Suprapubic skin (tissue), 4 donors: ENCODE measurements at places on chromosomes 6 and 20. TPM values are rescaled to one million over a fixed set of nuclear protein-coding genes. Genes with fewer than 3 reads are reported as not detected.

DNA sequence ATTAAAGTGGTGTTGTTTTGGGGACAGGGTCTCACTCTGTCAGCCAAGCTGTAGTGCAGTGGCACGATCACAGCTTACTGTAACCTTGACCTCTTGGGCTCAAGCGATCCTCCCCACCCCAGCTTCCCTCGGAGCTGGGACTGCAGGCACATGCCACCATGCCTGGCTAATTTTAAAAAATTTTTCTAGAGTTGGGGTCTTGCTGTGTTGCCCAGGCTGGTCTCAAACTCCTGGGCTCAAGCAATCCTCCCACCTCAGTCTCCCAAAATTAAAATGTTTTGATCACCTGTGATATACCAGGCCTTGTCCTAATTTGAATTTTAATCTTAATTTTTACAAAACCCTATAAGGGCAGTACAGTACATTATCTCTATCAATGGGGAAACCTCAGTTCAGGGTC lies 25.5 kb downstream of the ACOT13 start:
- no peak overlapping the region for H3K4me3 ChIP-seq
- H3K4me1 ChIP-seq, result peaks cover 6% of the 10 kb centered on the region
- H3K27me3 ChIP-seq, result no peaks in the 10 kb centered on the region
- H3K36me3 ChIP-seq, result no peaks in the 10 kb centered on the region
- DNase-seq, result no peak

GRCh38 chr20:18727032-18727508 lies 86.5 kb upstream of the SCP2D1 start:
- H3K4me3 ChIP-seq, result no peak overlapping the region
- no peaks in the 10 kb centered on the region for H3K36me3 ChIP-seq
- no peaks in the 10 kb centered on the region for H3K27me3 ChIP-seq
- no peak overlapping the region for H3K27ac ChIP-seq
- peaks cover 7% of the 10 kb centered on the region for H3K4me1 ChIP-seq

DNA sequence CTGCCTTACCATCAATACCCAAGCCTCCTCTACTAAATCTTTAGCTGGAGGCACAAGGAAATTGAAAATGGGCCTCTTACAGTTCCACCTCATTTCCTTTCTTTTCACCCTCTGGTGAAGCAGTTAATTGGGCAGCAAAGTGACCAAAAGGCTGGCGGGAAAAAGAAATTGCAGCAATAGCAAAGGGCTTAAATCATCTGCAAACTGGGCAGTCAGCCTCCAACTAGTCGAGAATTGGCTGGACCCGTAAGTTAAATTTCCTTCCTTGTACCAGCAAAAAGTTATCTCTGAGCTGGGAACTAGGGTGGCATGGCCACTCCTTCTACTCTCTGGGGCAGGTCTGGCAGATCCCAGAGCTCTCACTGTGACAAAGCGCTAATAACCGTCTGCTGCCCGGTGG lies 33.5 kb downstream of the GHRH start:
- H3K27ac ChIP-seq, result no peak overlapping the region
- DNase-seq, result no peak
- peaks cover 19% of the 10 kb centered on the region for H3K4me1 ChIP-seq
- H3K27me3 ChIP-seq, result no peaks in the 10 kb centered on the region
- peaks cover 97% of the 10 kb centered on the region for H3K36me3 ChIP-seq

GRCh38 chr6:139474145-139475108 lies 100.0 kb upstream of the CITED2 start:
- H3K27ac ChIP-seq, result peak overlapping the region; percentile 87
- no peaks in the 10 kb centered on the region for H3K27me3 ChIP-seq
- peak overlapping the region; percentile 10 for H3K4me3 ChIP-seq

DNA sequence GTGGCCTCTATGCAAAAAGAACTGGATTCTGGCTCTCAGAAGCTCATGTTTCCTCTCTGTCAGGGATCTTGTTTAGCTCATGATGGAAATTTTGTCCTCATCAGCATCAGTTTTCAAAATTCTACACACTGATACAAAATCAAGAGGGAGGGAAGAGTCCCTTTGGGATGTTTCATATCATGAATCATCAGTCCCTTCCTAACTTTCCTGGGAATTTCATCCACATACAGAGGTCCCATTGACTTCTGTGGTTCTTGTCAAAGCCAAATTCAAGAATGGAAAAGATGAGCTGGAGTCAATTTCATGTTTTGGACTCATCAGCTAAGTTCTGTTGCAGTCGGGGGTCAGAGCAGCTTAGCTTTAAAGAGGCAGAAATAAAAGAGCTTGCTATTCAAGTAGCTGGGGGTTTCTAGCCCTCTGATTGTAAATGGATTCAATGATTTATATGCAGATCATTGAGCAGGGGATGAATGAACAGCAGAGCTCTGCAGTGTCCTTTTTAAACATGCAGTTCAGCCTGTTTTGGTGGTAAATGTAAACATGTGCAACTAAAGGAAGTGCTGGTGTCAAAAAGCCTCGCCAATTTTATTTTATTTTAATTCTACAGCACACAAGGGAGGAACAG lies 21.3 kb upstream of the TMEM14A start:
- no peak overlapping the region for H3K4me3 ChIP-seq
- no peaks in the 10 kb centered on the region for H3K27me3 ChIP-seq
- no peak overlapping the region for H3K27ac ChIP-seq
- no peaks in the 10 kb centered on the region for H3K4me1 ChIP-seq
- DNase-seq, result no peak

- H3K27ac ChIP-seq, result no peak overlapping the region
- H3K27me3 ChIP-seq, result peaks cover 25% of the 10 kb centered on the region
- peaks cover 8% of the 10 kb centered on the region for H3K4me1 ChIP-seq
- H3K4me3 ChIP-seq, result no peak overlapping the region
These were observed 44.5 kb upstream of the RPS6KA2 start for GRCh38 chr6:166671434-166672081.

TRAPPC3L gene
- total RNA-seq, result not detected

NMBR gene
- total RNA-seq, result not detected
